ENCODE measurements at places on chromosomes 6 and 20.
A peak's percentile ranks its signal among the peaks of the same experiment; 100 is the strongest.

DNA sequence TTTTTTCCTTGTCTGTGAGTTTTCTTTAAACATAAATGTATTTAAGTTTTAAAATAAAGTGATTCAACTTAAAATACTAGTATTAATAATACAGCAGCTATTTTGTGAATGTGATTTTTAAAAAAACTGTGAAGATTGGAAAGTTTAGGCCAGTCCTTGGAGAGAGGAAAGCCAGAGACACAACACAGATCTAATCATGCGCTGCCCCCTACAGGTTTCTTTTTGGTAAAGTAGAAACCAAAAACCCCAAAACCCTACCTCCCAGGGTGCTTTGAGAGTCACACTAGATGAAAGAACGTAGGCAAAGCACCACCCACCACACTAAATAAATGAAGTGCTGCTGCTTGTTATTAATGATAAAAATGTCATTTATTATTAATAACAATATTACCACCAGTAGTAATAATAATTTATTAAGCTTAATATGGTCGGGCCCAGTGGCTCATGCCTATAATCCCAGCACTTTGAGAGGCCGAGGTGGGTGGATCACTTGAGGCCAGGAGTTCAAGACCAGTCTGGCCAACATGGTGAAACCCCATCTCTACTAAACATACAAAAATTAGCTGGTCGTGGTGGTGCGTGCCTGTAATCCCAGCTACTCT is 33.7 kb downstream of the SLC9A8 start:
- DNase-seq = peak; percentile 63
- H3K4me3 ChIP-seq = no peak overlapping the region
- H3K36me3 ChIP-seq = no peaks in the 10 kb centered on the region
- peaks cover 5% of the 10 kb centered on the region for H3K4me1 ChIP-seq
- no peak overlapping the region for H3K27ac ChIP-seq
- H3K27me3 ChIP-seq = no peaks in the 10 kb centered on the region

- no peaks in the 10 kb centered on the region for H3K27me3 ChIP-seq
- H3K4me1 ChIP-seq = no peaks in the 10 kb centered on the region
- H3K36me3 ChIP-seq = no peaks in the 10 kb centered on the region
- no peak overlapping the region for H3K4me3 ChIP-seq
Observed at GRCh38 chr20:62875419-62876361, 14.1 kb upstream of the TCFL5 start.

- H3K27me3 ChIP-seq = no peaks in the 10 kb centered on the region
- DNase-seq = no peak
- H3K36me3 ChIP-seq = no peaks in the 10 kb centered on the region
- H3K27ac ChIP-seq = no peak overlapping the region
Observed at GRCh38 chr6:110332281-110332680, 25.9 kb downstream of the METTL24 start.

- H3K4me1 ChIP-seq = no peaks in the 10 kb centered on the region
- no peak overlapping the region for H3K27ac ChIP-seq
- no peaks in the 10 kb centered on the region for H3K36me3 ChIP-seq
- H3K4me3 ChIP-seq = no peak overlapping the region
- DNase-seq = no peak
Observed at GRCh38 chr6:33894438-33894837, 90.6 kb upstream of the MLN start.

DNA sequence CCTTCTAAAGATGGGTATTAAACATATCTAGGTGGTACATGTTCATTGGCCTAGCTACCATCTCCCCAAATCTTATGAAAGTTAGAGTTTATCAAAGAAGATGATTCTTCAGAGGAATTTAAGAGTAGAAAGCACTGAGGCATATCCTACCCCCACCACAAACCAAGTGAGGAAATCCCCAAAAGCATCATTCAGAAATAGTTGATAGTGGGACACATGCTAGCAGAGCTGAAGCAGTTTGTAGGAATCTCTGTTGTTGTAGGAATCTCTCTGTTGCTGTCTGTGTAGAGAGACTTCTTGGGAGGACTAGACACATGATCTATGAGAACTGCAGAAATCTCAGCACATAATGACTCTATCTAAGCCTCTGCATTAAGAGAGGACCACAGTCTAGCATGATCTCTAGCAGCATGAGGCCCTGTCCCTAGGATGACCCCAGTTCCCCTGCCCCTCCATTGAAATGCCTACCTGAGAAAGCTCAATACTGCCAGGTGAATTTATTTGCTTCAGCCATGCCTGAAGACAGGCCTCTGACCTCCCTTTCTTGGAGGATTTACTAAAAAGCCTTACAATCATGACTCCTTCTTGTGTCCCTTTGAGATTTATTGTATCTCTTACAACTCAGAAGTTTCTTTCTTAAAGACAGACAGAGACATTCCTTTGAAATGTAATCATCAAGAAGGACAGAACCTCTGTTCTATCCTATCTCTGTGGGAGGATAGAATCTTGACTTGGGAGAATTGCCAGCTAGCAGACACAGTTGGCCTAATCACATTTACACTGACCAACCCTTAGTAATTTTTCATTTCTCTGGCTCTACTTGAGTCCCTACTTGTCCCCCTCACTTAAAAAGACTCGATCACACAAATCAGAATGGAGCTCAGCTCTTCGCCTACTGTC is 582.4 kb downstream of the PHF3 start:
- H3K4me3 ChIP-seq = no peak overlapping the region
- H3K4me1 ChIP-seq = no peaks in the 10 kb centered on the region
- DNase-seq = no peak
- H3K27ac ChIP-seq = no peak overlapping the region
- H3K27me3 ChIP-seq = no peaks in the 10 kb centered on the region
- H3K36me3 ChIP-seq = no peaks in the 10 kb centered on the region

GRCh38 chr6:116062496-116062895 is 1.8 kb upstream of the FRK start:
- no peak overlapping the region for H3K27ac ChIP-seq
- H3K27me3 ChIP-seq = no peaks in the 10 kb centered on the region
- H3K36me3 ChIP-seq = no peaks in the 10 kb centered on the region
- no peak overlapping the region for H3K4me3 ChIP-seq
- H3K4me1 ChIP-seq = no peaks in the 10 kb centered on the region
